ENCODE measurements at places on chromosomes 13 and 19.

- DNase-seq: no peak
These were observed 254.0 kb downstream of the GPC6 start for GRCh38 chr13:93480553-93481106.

- peak; percentile 57 for DNase-seq
These were observed at the start of gene B3GNT8 for GRCh38 chr19:41426952-41427646. TSS of gene B3GNT8 (minus strand) at chr19:41427374. CDS start at chr19:41426778, 596 bp downstream.

DNA sequence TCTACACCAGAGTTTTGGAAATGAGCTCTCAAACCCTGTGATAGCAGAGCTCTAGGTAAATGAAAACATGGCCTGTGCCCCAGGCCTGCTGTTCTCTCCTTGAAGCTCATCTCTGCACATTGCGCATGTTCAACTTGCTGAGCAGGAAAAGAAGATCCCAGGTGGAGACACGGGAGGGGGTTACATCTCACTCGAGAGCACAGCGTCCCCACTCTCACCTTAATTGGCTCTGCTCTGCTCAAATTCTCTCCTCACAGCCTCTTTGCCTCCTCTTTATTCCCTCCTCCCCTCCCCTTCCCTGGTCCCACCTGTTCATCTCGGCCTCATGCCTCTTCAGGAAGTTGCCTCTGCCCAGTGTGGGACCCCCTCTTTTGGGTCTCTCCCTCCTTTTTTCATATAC is 44.7 kb downstream of the RGCC start:
- no peak for DNase-seq

DNA sequence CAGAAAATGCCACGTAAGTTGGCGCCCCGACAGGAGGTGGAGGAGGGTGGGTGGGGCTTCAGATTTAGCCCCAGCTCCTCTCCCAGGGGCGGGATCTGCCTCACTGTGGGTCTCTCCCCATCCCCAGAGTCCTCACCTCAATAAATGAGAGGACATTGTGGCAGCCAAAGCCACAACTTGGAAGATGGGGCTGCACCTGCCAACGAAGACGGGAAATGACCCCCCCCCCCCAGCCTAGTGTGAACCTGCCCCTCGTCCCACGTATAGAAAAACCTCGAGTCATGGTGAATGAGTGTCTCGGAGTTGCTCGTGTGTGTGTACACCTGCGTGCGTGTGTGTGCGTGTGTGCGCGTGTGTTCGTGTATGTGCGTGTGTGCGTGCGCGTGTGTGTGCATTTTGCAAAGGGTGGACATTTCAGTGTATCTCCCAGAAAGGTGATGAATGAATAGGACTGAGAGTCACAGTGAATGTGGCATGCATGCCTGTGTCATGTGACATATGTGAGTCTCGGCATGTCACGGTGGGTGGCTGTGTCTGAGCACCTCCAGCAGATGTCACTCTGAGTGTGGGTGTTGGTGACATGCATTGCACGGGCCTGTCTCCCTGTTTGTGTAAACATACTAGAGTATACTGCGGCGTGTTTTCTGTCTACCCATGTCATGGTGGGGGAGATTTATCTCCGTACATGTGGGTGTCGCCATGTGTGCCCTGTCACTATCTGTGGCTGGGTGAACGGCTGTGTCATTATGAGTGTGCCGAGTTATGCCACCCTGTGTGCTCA is 1.5 kb upstream of the TRAPPC5 start:
- peak; percentile 72 for DNase-seq

GRCh38 chr13:72726726-72727416 is 558 bp downstream of the MZT1 start:
- peak; percentile 58 for DNase-seq

GRCh38 chr19:39438270-39438934 is 2.7 kb upstream of the RPS16 start:
- no peak for DNase-seq

GRCh38 chr13:93674337-93674755 is 447.7 kb downstream of the GPC6 start:
- DNase-seq: no peak

GRCh38 chr19:42352301-42353259 is 27.1 kb downstream of the MEGF8 start:
- no peak for DNase-seq

DNA sequence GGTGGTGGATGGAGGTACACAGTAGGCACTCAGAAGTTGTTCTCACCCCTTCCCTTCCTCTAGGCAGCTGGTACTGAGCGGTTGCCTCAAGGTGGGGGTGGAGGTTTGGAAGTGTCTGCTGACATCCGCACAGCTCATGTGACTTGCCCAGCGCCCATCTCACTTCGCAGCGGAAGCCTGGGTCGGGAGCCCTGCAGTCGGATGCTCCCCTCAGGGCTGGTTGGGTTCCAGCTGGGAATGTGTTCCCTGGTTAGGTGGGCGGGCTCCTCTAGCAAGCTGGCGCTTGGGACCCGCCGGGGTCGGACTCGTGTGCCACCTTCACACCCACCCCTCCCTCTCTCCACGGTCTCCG is 10.2 kb downstream of the PPP1R37 start:
- peak; percentile 38 for DNase-seq

GRCh38 chr13:29909975-29910674 is 59.7 kb upstream of the UBL3 start:
- no peak for DNase-seq

DNA sequence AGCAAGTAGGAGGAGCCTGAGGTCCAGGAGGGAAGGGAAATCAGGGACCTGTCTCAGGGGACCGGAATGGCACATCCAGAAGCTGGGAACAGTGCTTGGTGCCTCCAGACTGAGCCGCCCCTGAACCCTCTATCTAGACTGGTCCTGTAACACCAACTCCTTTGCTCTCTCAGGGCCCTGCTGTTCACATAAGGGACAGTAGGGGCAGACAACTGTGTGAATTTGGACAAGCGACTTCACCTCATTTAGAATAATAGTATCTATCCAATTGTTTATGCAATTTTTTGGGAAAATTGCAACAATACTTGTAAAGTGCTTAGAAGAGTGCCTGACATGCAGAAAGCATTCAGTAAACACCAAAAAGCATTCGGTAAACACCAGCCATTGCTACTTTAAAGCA is 14.0 kb downstream of the SYMPK start:
- DNase-seq: no peak

GRCh38 chr13:79749984-79750551 is 269.1 kb downstream of the NDFIP2 start:
- no peak for DNase-seq

DNA sequence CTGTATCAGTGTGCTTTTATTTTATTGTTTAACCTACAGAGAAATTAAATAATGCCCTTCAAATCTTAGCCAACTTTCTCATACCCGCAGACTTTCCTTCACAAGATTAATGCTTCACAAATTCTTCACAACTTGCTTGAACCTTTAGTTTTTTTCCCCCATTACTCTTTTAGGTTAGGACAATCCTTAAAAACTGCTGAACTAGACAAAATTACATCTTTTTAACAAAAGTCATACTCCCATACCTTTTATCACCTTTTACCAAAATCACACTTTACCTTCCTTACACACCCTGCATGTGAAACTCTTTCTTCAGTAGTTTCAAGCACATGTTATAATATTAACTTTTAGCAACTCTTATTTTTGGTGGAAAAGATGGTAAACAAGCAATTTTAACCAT is 58.5 kb downstream of the SCGB2B2 start:
- DNase-seq: no peak

GRCh38 chr13:50448535-50448998 is 394.9 kb downstream of the DLEU7 start:
- no peak for DNase-seq

DNA sequence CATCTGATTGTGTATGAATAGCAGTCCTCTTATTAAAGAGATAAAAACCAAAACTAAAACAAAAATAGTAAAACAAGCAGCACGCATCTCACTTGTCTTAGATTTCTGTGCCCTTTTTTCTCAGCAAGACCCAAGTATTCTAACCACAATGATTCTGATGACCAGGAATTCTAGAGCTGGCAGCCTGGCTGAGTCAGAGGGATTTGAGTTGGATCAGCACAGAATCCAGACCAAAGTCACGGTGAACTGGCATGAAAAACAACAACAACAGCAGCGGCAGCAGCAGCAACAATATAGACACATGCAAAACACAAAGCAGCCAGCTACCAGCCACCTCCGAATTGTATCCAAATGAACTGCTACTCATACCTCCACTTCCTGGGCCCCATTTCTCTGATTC is 360.5 kb downstream of the KCNRG start:
- DNase-seq: no peak
